ENCODE measurements at places on chromosomes 1 and 21.

GRCh38 chr21:31260790-31261189 lies 83.3 kb downstream of the TIAM1 start:
- DNase-seq: no peak

GRCh38 chr1:229240532-229240931 lies 30.4 kb upstream of the RAB4A start:
- DNase-seq: no peak

GRCh38 chr1:91872559-91873081 lies 13.3 kb downstream of the TGFBR3 start:
- DNase-seq: no peak

DNA sequence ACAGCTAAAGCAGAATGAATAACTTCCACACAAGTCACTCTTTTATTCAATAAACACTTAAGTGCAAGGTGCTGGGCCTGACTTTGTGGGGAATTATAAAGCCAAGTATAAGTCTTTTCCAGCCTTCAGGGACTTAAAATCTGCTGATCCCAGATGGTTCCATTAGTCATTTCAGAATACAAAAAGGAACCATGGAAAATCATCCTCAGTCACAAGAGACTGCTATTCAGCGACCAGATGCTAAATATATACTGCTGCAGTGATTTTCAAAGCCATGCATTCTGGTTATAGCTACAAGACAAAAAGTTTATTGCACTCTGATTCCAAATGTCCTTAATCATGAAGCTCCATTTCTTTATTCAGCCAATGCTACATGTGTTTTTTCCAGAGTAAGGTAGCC lies 25.7 kb downstream of the GLMN start:
- DNase-seq: no peak

- DNase-seq: no peak
Measured at GRCh38 chr1:91653183-91653582, 152.5 kb downstream of the CDC7 start.

DNA sequence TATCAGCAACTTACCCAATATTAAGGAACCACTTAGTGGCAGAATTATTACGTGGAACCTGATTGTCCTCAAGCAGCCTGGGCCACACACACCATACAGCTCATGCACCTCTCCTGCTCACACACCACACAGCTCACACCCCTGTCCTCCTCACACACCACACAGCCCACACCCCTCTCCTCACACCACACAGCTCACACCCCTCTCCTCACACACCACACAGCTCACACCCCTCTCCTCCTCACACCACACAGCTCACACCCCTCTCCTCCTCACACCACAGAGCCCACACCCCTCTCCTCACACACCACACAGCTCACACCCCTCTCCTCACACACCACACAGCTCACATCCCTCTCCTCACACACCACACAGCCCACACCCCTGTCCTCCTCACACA lies 36.8 kb upstream of the LAMC2 start:
- no peak for DNase-seq

DNA sequence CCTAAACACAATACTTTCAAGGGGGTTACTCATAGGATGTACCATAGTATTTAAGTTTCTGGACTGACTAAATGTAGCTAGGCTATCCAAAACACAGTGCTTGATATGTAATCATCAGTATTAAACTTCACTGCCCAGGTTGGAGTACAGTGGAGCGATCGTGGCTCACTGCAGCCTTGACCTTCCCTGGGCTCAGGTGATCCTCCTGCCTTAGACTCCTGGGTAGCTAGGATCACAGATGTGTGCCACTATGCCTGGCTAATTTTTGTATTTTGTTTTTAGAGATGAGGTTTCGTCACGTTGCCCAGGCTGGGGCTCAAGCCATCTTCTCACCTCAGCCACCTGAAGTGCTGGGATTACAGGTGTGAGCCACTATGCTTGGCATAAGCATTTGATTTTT lies 10.6 kb downstream of the NASP start:
- no peak for DNase-seq

- DNase-seq: no peak
Measured at GRCh38 chr21:32278103-32278502, 746 bp downstream of the MIS18A start.

GRCh38 chr21:40562242-40563002 lies 284.5 kb downstream of the DSCAM start:
- DNase-seq: no peak

DNA sequence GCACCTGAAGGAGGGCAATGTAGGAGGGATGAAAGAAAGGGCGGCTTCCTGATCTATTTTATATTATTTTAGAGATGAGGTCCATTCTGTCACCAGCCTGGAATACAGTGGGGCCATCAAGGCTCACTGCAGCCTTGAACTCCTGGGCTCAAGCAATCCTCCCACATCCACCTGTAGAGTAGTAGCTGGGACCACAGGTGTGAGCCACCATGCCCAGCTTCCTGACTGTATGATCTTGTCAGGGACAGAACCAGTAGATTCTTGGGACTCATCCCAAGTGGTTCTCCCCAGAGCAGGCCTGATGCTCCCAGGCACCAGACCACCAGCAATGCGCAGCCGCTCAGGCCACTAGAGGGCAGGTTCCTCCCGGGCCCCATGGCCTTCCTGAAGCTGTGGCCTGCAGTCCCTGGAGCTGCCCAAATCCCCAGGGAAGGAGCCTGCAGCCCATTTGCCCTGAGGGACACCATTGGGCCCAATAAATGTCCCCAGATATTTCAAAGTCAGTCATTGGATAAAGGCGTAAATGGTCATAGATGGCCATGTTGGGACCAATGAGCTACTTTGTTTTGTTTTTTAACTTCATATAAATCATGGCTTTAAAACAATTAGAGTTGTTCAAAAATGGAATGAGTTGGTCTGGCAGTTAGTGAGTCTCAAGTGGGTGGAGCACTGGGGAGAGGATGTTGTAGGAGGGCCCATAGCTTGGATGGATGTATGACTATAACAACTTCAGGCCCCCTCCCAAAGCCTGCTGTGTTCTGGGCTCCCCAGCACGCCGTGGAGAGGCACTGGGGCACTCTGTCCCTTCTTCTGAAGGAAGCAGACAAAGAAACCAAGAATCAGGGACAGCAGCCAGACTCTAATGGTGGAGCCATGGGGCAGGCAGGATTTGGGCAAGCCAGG lies 44.7 kb upstream of the GOLT1A start:
- no peak for DNase-seq

- no peak for DNase-seq
Measured at GRCh38 chr1:214014730-214015129, 27.0 kb downstream of the PROX1 start.

GRCh38 chr1:33867684-33868083 lies 3.8 kb downstream of the HMGB4 start:
- no peak for DNase-seq

DNA sequence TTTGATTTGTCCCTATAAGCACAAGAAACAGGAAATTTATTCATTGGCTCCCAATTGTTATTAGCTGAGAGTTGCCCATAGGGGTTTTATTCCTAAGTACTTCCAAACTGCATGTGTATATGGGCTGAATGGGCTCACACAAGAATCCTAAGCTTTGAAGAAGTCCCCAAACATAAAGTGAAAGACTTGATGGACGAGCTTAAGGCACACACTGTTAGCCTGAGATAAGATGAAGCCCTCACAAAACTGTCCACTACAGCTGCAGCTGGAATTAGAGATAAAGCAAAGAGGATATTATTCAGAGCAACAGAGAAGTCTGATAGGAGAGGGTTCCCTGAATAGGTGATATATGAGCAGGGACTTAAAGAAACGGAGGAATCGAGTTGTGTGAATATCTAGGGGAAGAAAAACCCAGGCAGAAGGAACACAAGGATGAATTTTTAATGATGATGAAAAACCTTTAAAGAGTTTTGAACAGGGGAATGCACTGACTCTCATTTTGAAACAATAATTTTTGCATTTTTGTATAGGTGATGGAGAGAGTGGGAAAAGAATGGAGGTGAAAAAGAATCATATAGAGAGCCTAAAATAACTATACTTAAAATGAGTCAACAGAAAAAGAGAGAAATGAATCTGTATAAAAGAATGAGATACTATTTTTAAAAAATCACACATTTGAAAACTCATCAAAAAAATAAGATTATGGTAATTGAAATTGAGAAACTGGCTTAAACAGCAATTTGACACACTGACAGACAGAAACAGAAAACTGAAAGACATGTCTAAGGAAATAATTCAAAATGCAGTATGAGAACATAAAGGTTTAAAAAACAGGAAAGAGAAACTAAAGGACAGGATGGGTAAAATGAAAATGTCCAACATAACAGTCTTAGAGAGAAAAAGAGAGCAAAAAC lies 133.6 kb upstream of the POGK start:
- DNase-seq: no peak

DNA sequence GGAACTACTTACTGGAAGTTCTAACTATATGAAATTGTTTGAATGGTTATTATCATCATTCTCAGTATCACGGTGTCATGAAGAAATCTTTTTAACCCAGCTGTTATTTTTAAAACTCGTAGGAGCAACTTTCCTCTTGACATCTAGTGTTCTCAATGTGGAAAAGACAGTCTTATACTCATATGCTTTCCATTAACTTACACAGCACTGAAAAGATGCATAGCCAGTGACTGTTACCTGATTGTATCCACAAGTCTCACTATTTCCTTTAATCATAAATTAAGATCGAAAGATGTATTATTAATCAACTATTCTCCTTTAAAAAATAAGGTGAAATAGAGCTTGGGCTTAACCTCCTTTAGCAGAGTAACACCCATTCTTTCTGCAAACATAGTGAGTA lies 59.7 kb upstream of the TNFSF4 start:
- DNase-seq: no peak

GRCh38 chr21:31682620-31683019 lies 23.1 kb downstream of the SOD1 start:
- DNase-seq: no peak

GRCh38 chr1:227306689-227307088 lies 11.6 kb downstream of the CDC42BPA start:
- no peak for DNase-seq

- DNase-seq: no peak
Measured at GRCh38 chr21:27838573-27838972, 871.7 kb upstream of the ADAMTS5 start.

GRCh38 chr1:30911059-30911954 lies 2.7 kb upstream of the SDC3 start:
- peak; percentile 30 for DNase-seq

DNA sequence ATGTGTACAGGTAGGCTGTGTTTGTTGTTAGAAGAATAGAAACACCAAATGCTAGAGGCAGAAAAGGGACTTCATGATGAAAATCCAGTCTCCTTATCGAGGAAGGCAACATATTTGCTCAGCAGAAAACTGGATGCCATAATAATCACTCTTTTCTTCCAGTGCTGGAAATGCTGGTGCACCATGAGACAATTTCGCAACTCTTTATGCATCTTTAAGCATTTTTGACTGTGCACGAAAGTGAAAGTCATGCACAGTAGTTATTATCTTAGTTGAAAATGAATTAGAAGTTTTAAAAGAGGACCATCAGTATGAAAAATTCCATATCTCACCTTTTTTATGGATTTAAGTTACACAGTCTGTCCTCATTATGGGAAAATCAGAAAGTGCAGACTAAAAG lies 29.1 kb downstream of the SMYD2 start:
- no peak for DNase-seq

DNA sequence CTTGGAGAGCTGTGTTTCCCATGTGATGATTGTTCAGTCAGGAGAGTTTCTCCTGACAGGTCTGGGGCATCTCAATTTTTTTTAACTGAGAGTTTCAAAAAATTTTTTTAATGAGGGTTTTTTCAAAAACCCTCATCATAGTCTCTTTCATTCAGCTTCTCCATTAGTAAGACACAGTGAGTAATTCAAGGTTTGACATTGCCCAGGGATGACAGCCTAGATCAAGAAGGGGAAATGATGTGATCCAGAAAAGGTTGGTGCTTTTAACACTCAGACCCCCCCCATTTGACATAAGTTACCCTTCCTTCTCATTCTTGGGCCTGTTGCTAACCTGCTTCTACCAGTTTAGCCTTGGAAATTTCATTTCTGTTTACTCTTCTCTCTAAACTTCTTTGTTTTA lies 189.4 kb upstream of the HOOK1 start:
- DNase-seq: no peak

GRCh38 chr1:231534703-231535159 lies 6.3 kb downstream of the TSNAX start:
- DNase-seq: no peak

DNA sequence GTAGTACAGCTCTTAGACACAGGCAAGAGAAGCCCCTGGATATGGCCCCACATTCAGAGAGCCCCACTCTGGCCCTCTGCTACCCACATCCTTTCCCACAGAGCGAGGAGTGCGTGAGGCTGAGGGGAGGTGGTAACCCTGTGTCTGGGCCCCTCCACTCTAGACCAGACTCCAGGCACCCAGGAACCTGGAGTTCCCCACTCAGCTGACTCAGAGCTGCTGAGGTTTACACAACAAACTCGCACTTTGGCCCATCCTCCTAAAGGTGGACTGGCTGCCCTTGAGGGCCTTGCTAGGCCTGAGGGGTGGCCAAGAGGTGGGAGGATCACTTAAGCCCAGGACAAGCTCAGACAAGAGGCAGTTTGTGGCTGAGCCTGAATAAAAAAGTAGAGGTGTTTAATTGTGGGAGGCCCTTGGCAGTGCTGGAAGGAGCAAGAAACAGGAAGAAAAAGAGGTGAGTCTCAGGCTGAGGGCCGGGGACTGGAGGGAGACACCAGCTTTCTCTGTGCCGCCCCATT lies 10.7 kb downstream of the MR1 start:
- DNase-seq: no peak

DNA sequence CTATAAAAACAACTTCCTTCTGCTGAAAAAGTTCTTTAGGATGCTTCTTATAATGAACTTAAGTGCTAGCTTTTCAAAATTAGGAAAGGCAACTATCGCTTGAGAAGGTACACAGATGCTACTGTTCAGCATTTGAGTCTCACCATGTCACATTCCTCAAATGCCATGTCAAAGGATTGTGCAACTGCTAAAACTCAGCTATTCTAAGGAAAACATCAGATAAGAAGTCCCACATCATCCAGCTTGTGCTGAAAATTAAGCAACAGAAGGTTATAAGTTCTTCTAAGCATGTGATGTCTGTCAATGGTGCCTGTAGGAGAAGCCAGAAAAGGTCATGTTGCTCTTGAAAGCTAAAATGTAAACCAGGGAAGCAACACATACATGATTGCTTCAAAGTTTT lies 36.5 kb downstream of the MCOLN2 start:
- DNase-seq: no peak

- DNase-seq: no peak
Measured at GRCh38 chr1:94245747-94246438, 8.5 kb upstream of the ARHGAP29 start.

- no peak for DNase-seq
Measured at GRCh38 chr1:73611681-73612080, 586.3 kb downstream of the LRRIQ3 start.

DNA sequence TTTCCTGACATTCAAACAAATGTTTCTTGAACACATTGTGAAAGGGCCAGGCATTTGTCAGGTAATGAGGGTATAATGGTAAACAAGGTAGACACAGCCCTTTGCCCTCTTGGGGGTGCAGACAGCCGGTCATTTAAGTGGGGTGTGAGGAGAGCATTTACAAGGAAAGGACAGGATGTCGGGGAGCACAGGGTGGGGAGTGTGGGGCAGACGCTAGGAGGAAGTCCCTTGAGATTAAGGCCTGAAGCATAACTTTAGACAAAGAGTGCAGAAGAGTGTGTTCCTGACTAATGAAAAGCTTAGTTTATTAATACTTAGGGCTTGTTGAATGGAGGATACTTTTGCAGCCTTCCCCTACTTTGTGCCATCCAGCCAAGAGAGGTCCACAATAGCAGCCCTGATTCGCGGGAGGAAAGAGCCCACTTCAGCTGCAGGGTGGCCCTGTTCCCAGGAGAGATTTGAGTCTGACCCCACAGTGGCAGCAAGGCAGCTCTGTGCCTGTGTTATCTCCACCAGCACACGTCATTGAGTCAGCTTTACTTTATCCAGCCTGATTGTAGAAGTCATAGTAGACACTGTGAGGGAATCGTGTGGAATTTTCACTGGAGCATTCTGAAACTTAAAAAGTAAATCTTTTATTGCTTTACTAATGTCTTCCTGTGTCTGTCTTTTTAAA lies 35.1 kb downstream of the MPZL1 start:
- no peak for DNase-seq
